ENCODE measurements at places on chromosomes 2 and 18.

GRCh38 chr2:85893428-85894258 lies 4.9 kb upstream of the ST3GAL5 start:
- DNase-seq = no peak

- no peak for DNase-seq
Measured at GRCh38 chr18:40897884-40898283, 1057.2 kb upstream of the PIK3C3 start.

DNA sequence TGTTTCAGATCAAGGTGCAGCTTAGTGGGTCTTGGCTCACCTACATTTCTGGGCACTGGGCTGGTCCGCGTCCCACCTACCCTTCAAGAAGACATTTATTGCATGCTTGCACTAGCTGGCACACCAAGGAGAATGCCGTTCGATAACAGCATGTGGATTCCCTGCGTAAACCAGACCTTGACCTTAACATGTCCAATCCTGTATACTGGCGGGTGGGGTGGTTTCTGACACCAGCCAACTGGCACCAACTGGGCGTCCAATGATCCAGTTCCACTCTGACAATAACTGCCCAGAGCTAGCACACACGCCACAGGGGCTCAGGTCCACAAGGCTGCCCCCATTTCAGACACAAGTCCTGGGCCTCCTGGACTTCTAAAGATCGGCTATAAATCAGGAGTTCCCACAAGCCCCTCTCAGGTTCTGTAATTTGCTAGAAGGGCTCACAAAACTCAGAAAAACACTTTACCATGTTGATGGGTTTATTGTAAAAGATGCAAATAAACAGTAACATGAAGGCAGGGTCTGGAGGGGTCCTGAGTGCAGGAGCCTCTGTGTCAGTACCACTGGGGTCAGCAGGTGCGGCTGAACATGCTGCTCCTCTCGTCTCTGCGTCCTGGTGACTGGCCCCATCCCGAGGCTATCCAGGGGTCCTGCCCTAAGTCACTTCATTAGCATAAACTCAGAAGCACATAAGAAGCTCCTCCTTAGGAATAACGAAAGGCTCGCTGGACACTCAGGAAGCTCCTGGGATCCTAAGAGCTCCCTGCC lies 161.8 kb downstream of the HDAC4 start:
- no peak for DNase-seq

GRCh38 chr2:203719456-203720410 lies 13.3 kb downstream of the CD28 start:
- no peak for DNase-seq

DNA sequence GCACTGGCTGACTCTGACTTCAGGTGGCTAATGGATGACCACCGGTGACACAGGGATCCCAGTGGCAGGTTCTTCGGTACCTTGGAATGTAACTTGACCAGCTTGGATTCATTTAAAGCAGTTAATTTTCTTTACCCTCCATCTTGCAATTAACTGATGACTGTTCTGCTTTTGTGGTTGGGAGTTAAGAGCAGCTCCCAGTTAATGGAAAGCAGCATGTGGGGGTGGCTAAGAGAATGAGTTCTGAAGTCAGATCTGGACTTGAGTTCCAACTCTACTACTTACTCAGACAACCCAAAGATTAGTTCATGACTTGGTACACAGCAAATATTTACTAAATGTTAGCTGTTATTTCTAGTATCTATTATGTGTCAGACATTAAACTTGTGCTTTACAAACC lies 58.5 kb downstream of the FAM228A start:
- DNase-seq = no peak
